ENCODE measurements at places on chromosomes 11 and 22.

DNA sequence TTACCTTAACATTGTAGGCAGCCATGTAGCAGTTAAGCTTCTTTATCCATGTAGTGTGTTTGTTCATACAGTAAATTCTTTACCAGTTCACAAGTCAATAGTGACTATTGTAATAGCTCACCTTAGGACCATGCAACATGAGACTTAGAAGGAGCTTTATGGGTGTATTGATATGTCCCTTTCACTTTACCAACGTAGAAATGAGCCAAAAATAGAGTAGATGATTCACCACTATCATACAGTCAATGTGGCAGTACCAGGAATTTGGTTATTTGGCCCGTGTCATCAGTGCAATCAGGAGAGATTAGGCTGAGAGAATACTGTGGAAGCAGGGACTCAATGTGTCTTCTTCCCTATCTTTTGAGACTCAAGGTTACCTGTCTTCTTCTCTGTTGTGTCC lies 4.7 kb downstream of the ZDHHC13 start:
- no peak for DNase-seq

DNA sequence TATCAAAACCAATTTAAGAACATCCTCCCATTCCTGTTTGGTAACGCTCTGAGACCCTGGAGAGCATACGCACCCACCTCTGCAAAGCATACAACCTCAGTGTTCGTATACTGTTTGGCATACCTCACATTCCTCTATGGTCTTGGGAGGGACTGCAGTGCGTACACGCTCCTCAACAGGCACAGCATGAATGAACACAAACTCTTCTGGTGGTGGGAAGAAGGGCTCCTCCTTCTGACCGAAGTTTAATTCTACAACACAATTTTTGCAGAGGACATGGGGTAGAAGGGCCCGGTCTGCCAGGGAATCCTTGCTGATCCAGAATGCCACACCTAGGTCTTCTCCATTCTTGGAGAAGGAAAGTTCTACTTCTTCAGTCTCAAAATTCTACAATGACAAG lies 5.3 kb downstream of the HNRNPUL2 start:
- DNase-seq: no peak

- DNase-seq: no peak
Measured at GRCh38 chr11:13169709-13170108, 107.9 kb upstream of the BMAL1 start.

- no peak for DNase-seq
Measured at GRCh38 chr11:19092342-19092741, 24.6 kb upstream of the ZDHHC13 start.

DNA sequence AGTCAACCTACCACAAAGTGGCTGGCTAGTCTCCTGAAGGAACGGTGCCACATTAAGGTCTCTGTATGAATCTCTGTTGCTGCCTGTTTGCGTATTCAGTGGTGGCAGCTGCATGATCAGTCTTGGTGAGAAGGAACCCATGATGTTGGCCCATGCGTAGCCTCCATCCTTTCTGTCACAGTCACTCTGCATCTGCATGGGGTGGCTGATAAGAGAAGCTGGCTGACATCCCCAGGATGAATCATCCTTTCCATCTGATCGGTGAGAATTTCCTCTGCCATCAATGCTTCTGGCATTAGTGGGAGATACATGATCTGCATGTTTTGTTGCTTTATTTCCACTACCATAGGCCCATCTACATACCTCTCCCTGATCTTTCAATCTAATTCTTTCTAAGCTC lies 199.0 kb upstream of the NECTIN1 start:
- no peak for DNase-seq

GRCh38 chr11:132844956-132845696 lies 687.2 kb downstream of the OPCML start:
- no peak for DNase-seq

GRCh38 chr11:119479685-119480275 lies 56.8 kb upstream of the THY1 start:
- no peak for DNase-seq

DNA sequence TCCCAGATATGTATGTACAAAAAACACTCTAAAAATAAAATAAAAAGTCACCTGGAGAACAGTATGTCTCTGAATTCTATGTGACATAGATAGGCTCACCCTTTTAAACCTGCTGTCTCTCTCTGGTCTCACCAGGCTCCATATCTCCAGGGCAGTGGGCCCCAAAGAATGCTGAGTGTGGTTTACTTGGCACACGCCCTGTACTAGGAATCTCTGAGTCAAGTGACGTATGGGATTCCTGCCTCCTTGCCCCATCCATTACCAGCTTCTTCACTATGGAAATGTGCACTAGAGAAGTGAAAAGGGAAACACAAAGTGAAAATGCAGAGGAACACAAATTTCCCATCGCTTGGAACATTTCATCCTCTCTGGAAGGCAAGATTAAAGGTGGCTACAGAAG lies 722.2 kb upstream of the TENM4 start:
- DNase-seq: no peak

GRCh38 chr11:32960553-32961164 lies 55.0 kb upstream of the DEPDC7 start:
- no peak for DNase-seq

DNA sequence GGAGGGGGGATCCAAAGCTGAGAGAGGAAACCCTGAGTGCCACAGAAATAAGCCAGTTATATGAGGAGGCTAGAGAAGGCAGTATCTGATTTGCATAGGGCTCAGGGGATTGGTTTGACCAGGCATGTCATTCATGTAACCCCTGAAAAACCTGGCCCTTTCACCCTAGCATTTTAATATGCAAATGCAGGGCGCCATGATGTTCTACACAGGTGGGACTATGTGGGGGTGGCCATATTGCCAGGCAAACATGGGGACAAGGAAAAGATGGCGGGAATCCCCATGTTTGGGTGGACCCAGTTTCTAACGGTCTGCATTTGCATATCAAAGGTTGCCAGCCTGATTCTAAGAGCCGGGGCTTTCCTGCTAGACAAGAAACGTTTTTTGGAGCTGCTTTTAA lies 27.2 kb downstream of the CSF2RB start:
- DNase-seq: peak; percentile 16

Measured in CD4-positive, alpha-beta T cell treated with Interferon gamma for 1 hour (primary cell).